NCI-H1092 (cell line): ENCODE measurements at places on chromosomes 4 and X.

- no peak for DNase-seq
These were observed 268.8 kb upstream of the RASGEF1B start for GRCh38 chr4:81740487-81740886.

DNA sequence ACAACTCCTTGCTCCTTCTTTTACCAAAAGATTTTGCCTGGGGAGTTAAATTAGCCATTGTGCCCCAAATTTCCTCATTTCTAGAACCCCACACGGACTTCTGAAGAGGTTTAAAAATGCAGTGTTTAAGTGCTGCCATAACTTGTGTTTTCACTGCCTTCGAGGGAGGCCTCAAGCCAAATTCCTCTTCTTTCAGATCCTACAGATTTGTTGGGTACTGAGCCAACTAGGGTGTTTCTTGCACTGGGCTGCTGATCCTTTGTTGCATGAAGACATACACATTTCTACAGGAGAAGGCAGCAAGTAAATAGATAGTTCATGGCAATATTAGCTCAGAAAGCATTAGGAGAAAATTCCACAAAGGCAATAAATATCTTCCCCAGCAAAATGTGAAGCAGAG is 43.8 kb downstream of the GLRA2 start:
- no peak for DNase-seq

DNA sequence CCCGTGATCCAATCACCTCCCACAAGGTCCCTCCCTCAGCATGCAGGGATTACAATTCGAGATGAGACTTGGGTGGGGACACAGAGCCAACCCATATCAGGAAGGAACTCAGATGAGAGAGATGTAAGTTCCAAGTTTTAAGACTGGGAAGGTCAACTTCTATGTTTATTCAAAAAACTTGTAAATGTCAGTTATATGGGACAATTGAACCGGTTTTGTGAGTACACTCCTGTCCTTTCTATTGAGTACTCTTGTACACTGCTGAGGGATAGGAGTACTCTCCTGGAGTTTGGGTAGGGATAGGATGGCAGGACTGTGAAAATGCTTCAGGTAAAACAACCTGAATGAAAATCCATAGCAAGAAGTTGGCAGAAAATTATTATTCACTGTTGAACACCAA is 239.1 kb downstream of the ZNF674 start:
- no peak for DNase-seq

GRCh38 chr4:177901786-177902185 is 459.5 kb upstream of the AGA start:
- DNase-seq = no peak
